ENCODE measurements at places on chromosomes 16 and 17.
A peak's percentile ranks its signal among the peaks of the same experiment; 100 is the strongest.

DNA sequence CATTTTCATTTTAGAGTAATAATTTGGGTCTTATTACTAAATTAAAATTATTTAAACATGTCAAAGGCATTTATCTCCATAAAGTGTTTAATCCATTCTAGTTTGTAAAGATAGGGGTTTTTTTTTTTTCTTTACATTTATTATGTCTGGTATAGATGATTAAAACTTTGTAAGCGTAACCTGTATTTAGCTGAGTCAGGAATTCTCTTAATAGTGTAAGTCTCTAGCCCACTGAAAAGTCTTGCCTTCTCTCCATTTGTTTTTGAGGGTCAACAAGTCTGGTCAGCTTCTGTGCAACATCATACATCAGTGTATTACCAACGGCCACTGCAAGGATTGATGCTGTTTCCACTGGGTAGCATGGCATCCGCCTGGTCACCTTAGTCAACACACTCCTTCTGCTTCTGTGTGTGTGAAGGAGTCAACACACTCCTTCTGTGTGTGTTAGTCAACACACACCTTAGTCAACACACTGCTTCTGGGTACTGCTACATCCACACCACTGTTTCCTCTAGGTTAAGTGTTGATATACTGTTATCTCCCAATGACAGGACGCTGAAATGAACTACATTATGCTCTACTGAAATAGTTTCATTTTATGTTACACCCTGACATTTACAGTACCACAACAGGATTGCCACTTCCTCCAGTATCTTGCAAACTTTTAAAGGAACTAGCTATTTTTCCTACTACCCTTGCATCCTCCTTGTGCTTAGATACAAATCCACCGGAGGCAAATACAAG is 37.3 kb upstream of the VWA3A start:
- no peak for DNase-seq

GRCh38 chr16:50390371-50390771 is 21.6 kb upstream of the BRD7 start:
- DNase-seq, result no peak

DNA sequence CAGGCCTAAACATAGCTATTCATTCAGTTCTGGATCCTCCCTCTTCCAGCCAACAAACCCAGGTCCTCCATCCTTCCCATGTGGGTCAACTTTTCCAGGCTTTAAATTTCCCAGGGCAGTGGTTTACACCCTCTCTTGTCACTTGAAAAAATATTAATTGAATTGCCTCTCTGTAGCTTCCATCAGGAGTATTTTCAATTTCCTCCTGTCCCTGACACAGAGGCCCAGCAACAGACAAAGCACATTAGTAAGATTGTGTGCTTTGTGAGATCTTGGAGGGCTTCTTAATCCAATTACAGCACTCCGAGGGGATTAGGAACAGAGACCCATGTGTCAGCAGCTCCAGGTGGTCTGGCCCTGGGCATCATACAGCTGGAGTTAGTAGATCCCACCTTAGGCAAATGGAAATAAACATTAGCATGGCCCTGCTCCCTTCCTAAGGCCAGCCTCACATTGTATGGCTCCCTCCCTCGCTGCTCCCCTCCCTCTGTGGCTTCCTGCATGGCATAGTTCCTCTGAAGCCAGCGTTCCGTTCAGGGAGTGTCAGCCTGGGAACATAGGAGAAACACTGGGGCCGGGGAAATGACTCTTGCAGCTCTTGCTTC is 132.7 kb upstream of the HSBP1 start:
- no peak for DNase-seq

DNA sequence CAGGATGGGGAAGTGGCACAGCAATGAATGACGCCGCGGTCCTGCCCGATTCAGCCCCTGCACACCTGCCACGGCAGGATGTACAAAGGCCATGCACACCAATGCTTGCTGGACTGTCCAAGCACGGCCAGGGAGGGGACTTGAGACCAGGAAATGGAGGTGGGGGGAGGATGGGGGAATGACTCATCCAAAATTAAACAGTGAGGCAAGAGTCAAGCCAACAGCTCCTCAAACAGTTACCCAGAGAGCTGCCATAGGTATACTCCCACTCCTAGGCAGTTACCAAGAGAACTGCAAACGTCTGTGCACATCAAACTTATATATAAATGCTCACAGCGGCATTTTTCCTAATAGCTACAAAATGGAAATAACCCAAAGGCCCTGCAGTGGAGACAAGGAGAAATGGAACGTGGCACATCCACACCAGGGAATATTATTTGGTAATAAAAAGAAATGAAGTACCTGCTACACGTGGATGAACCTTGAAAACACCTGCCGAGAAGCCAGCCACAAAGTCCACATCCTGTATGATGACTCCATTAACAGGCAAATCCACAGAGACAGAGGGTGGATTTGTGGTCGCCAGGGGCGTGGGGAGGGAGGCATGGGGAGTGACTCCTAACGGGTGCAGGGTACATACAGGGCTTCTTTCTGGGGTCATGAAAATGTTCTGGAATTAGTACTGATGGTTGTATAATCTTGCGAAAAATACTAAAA is 54.1 kb downstream of the VAC14 start:
- DNase-seq, result peak; percentile 84

- DNase-seq, result no peak
These were observed 158.6 kb downstream of the XYLT1 start for GRCh38 chr16:17312094-17312710.

- DNase-seq, result no peak
These were observed 110.3 kb downstream of the ELAC2 start for GRCh38 chr17:12907477-12907876.

DNA sequence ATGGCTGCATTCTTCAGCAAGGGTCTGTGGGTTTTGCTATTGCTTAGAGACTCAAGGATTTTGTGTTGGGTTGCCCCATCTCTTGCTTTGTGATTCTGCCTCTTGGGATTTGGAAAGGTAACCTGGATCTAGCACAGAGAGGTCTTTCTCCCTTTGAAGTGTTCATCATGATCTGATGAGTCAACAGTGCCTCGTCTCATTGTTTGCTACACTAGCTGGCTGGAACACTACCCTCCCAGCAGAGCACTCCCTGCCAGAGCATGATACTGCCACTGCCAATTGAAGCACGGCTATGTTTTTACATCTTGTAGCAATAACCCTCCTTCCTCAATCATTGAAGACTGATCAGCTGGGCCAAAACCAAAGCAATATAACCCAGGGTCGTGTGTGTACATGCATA is 361.0 kb downstream of the CDH13 start:
- no peak for DNase-seq

DNA sequence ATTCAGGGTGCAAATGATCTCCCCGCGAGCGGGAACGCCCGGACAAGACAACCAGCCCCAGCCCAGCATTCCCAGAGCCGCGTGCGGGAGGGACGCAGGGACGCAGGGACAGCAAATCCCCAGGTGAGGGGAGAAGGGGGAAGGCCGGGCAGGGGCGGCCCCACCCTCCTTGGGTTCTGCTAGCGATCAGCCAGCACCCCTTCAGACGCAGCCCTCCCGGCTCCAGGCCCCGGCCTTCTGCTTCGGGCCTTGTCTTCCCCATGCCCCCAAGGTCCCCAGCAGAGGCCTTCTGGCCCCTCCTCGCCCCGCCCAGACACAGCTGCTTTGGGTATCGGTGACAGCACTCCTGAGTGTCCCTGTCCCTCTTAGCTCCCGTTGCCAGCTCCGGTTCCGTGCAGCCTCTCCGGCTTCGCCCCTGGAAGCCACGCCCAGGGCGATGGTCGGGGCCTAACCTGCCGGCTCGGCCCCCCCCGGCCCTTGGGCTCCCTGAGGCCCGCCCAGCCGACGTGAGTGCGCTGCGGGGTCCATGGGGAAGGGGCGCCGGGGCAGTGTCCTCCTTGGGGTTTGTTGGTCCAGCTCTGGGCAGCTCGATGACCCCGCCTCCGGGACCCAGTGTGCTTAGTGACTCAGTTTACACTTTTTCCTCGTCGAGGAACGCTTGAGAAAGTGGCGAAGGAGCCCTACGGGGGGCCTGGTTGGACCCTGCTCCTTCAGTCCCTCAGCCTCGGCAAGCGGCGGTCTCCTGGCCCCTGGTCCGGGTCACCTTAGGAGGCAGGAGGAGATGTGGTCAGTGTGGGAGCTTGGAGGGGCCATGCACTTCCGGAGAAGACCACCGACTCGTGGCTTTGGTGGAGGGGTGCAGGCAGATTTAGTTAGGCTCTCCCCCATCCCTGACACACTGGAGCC is 50.5 kb upstream of the AMZ2 start:
- no peak for DNase-seq

- DNase-seq, result peak; percentile 81
These were observed 945 bp upstream of the UQCRC2 start for GRCh38 chr16:21952040-21952792.

- DNase-seq, result peak; percentile 84
These were observed 22.4 kb downstream of the C17orf75 start for GRCh38 chr17:32319548-32319905.

- no peak for DNase-seq
These were observed 402.2 kb downstream of the XYLT1 start for GRCh38 chr16:17068524-17068923.

All from lower lobe of right lung (tissue), 2 donors.